ENCODE measurements at places on chromosomes 7 and 10. TPM values are rescaled to one million over a fixed set of nuclear protein-coding genes. Genes with fewer than 3 reads are reported as not detected.

DNA sequence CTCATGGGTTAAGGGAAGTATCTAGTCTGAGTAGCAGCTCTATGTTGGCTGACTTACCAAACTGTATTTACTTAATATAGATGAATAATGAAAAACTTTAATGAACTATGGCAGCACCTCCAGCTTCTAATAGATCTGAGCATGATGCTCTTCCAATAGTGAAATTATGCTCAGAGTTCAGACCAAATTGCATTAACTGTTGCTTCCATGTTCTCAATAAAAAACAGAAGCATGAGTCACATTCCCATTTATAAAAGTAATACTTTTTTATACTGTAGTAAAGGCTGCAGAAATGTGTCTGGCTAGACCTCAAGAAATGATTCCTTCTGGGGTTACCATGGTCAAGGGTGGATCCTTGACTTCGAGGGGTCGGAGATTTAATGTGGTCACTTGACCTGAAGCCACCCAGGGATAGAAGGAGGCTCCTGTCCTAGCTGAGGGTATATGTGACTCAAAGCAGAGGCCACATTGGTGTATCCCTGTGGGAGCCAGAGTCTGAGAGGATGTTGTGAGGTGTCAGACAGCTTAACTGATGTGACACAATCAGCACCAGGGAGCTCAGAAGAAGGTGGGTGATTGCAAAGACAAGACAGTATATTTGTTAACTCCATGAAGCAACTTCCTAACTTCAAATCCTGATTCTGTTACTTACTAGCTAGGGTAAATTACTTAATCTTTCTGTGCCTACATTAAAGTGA is 19.8 kb upstream of the PLCE1 start:
- H3K4me3 ChIP-seq, result no peak overlapping the region
- DNase-seq, result no peak
- no peaks in the 10 kb centered on the region for H3K4me1 ChIP-seq
- H3K27me3 ChIP-seq, result no peaks in the 10 kb centered on the region
- H3K36me3 ChIP-seq, result no peaks in the 10 kb centered on the region

GRCh38 chr7:40470091-40470592 is 335.3 kb downstream of the SUGCT start:
- peaks cover 8% of the 10 kb centered on the region for H3K4me1 ChIP-seq
- no peak overlapping the region for H3K4me3 ChIP-seq
- DNase-seq, result peak; percentile 16
- H3K27ac ChIP-seq, result peak overlapping the region; percentile 66
- H3K36me3 ChIP-seq, result no peaks in the 10 kb centered on the region
- no peaks in the 10 kb centered on the region for H3K27me3 ChIP-seq

DNA sequence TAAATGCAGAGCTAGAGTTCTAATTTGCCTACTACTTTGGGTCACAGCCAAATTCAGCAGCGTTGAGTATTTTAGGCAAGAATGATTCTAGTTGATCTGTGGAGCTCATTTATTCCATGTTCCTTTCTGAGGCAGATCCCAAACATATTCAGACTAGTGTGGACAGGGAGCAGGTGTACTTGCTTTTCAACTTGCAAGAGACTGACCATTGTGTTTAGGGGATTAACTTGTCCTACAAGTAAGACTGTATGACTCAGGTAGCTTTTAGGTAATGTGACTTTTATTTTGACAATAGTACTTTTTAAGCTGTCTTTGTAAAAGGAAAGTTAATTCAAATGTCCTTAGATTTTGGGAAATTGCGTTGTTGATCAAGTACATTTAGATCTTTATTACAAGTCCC is 285.5 kb downstream of the TWIST1 start:
- no peaks in the 10 kb centered on the region for H3K27me3 ChIP-seq
- no peak overlapping the region for H3K4me3 ChIP-seq
- no peak for DNase-seq

- no peak overlapping the region for H3K27ac ChIP-seq
- no peaks in the 10 kb centered on the region for H3K4me1 ChIP-seq
- H3K36me3 ChIP-seq, result no peaks in the 10 kb centered on the region
- H3K27me3 ChIP-seq, result no peaks in the 10 kb centered on the region
- H3K4me3 ChIP-seq, result no peak overlapping the region
Observed at GRCh38 chr7:36765605-36766004, 41.3 kb upstream of the AOAH start.

- no peaks in the 10 kb centered on the region for H3K27me3 ChIP-seq
- H3K4me1 ChIP-seq, result no peaks in the 10 kb centered on the region
- no peak overlapping the region for H3K4me3 ChIP-seq
- H3K36me3 ChIP-seq, result no peaks in the 10 kb centered on the region
- DNase-seq, result no peak
Observed at GRCh38 chr10:121369616-121370015, 228.6 kb downstream of the FGFR2 start.

DNA sequence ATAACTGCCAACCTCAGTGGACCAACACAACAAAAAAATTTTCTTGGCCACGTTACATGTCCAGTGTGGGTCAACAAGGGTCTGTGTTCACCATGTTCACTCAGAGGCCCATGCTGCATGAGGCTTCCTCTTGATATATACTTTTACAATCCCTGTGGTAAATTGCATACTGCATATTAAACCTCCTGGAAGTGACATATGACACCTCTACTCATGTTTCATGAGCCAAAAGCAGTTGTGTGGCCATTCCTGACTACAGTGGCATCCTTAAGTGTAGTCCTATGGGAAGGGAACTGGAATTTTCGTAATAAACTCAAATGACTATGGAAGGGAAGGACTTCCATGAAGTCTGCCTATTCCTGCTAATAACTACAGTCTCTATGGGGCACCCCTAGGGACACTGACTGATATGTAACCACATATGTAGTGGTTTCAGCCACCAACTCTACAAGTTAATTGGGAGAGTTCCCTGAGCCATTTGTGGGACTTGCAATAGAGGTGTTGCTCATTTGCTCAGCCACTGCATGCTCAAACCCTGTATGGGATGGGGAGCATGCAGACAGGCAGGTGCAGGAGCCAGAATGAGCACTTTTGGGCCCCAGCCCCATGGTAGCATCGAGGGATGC is 9.7 kb downstream of the DYNC1I1 start:
- H3K27me3 ChIP-seq, result no peaks in the 10 kb centered on the region
- H3K27ac ChIP-seq, result no peak overlapping the region
- no peak overlapping the region for H3K4me3 ChIP-seq
- no peaks in the 10 kb centered on the region for H3K4me1 ChIP-seq

DNA sequence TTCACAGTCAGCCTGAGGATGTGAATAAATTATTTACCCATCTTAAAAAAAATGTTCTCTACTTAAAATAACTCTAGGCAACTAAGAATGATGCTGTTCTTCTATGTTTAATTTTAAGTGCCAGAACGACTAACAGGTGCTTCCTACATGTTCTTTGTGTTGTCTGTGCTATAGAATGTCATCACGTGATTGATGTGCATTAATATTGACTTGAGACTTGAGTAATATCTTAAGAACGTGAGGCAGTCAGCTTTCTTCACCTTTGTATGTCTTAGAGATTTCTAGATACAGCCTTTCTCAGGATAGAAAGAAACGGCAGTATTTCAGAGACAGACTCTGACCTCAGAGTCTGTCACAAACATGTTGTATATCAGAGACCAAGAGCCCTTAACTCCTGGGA is 274.6 kb downstream of the KCND2 start:
- H3K36me3 ChIP-seq, result no peaks in the 10 kb centered on the region
- H3K27me3 ChIP-seq, result no peaks in the 10 kb centered on the region

Gene SEMA3D
- 12.1 TPM for total RNA-seq

Gene CRHR2
- total RNA-seq, result not detected

Measured in fibroblast of lung (primary cell).